ENCODE measurements at places on chromosomes 4 and X.

DNA sequence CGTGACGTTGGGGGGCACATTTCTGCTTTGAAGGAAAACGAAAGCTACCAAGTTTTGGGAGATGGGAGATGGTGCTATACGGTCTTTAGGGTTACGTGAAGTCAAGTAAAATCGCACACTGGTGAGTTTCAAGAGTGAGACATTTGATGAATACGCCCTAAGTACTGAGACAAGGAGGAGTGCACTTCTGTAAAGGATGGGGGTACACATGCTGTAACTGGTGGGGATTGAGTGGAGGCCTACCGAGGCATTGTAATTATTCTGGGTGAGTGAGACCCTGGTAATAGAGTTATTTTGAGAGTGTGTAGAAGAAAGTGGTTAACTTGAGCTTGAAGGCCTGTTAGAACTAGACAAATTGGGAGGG is 536 bp downstream of the SH3BGRL start:
- DNase-seq, result no peak

DNA sequence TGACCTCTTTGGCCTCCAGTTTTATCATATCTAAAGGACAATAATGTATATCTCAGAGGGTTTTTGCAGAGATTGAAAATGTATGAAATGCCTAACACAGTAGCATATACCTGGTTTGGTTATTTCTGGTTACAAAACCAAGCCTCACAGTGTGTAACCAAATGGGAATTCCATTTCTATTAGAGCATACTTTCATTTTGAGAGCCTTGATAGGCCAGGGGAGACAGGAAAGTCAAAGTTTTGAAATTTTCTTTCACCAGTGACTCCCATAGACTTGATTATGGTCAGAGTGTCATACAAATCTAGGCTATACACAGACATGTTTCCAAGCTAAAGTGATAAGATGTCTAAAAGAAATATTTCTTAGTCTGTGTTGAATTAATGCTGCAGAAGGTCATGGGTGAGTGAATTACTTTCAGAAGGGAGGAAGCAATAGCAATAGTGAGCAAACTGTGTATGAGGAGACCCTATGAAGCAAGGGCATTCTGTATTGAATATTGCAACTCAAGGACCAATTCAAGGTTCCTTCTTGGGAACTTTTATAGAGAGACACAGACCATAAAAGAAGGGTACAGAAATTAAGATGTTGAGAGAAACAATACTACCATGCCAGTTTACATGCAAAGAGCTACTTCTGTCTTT is 151.1 kb downstream of the PDE5A start:
- no peak for DNase-seq

GRCh38 chrX:123263747-123264146 is 79.7 kb downstream of the GRIA3 start:
- DNase-seq, result no peak

DNA sequence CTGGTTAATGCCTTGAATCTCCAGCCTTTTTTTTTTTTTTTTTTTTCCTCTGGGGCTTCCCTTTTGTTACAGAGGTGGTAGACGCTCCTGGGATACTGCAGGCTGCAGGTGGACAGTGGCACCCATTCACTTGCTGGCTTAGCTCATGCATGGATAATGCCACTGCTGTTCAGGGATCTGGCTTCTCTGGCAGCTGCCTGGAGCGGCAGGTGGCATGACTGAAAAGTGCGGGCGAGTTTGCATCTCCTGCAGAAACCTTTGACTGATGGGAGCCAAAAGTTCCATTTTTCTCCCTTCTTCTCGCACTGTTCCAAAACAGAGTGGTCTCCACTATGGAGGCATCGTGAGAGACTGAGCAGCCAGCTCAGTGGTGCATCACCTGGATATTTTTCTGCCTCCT is 5.9 kb upstream of the STIM2 start:
- no peak for DNase-seq

- no peak for DNase-seq
Measured at GRCh38 chr4:7893539-7893938, 46.1 kb downstream of the AFAP1 start.

- no peak for DNase-seq
Measured at GRCh38 chr4:189200353-189200752, 740.3 kb upstream of the FRG1 start.

All from activated CD4-positive, alpha-beta T cell treated with anti-CD3 and anti-CD28 coated beads, Interleukin-2, amount 50 U/mL, for 48 hours (primary cell).